Kidney epithelial cell (primary cell): ENCODE measurements at places on chromosomes 3 and 15. TPM values are rescaled to one million over a fixed set of nuclear protein-coding genes. Genes with fewer than 3 reads are reported as not detected.

Gene ZPLD1
- 0.08 and 0.41 TPM in 2 replicates for total RNA-seq

Gene ACP3
- 0.46 and 1.8 TPM in 2 replicates for total RNA-seq

GRCh38 chr3:61538486-61538885 is 22.9 kb upstream of the PTPRG start:
- DNase-seq = no peak

- DNase-seq = peak; percentile 75
Measured at GRCh38 chr3:149621218-149622005, 36.4 kb downstream of the WWTR1 start.

- DNase-seq = no peak
Measured at GRCh38 chr3:76487446-76487845, 552.5 kb upstream of the ROBO2 start.

Gene SLC22A13
- total RNA-seq = 0.34 TPM in 1 of 2 replicates, not detected in the other

Gene CHAC1
- total RNA-seq = 84.4 and 86.3 TPM in 2 replicates

Gene SPATA12
- total RNA-seq = 0.38 and 0.48 TPM in 2 replicates

GRCh38 chr15:39874890-39875549 is 45.0 kb downstream of the GPR176 start:
- DNase-seq = no peak

DNA sequence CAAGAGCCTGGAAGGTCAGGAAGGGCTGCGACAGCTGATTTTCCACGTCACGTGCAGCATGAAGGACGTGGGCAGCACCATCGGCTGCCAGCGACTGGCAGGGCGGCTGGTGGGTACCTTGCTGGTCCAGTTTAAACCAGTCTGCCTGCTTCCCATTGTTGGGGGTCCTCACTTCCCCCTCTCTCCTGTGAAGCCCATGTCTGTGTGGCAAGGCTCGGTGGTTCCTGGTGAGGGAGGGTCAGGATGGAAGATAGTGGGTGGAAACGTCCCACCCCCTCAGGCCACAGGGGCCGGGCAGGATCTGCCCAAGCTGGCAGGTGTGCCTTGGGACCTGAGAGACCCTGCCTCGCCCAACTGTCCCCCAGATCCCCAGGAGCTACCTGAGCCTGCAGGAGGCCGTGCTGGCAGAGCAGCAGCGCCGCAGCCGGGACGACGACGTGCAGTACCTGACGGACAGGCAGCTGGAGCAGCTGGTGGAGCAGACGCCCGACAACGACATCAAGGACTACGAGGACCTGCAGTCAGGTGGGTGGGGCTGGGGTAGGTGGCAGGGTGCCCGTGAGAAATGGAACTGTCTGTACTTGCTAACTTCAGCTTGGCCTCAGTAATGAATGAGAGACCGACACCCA is 108.2 kb downstream of the LRRK1 start:
- DNase-seq = no peak

- DNase-seq = peak; percentile 26
Measured at GRCh38 chr15:70375006-70375431, 277.3 kb upstream of the TLE3 start.

Gene CHRNA7
- total RNA-seq = 2.7 and 4.8 TPM in 2 replicates

DNA sequence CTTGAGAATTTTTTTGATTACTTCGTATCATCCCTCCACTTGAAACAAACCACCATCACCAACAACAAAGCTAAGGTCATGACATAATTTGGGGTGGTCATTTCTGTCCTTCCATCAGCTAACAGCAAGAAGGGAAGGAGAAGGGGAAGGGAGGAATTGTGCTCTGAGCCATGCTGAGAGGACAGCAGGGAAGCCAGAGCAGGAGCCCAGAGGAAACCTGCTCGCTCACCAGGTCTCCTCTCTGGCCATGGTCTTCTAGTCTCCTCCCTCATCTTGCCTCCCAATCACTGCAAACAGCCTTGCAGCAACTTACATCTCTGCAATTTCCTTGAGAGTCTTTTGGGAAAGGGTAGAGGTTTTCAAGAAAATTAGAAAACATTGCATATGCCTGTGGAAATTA is 196.7 kb downstream of the SSR3 start:
- no peak for DNase-seq

GRCh38 chr3:106943071-106943470 is 434.2 kb upstream of the CCDC54 start:
- no peak for DNase-seq

- DNase-seq = no peak
Measured at GRCh38 chr3:14507305-14507741, 32.8 kb downstream of the GRIP2 start.

DNA sequence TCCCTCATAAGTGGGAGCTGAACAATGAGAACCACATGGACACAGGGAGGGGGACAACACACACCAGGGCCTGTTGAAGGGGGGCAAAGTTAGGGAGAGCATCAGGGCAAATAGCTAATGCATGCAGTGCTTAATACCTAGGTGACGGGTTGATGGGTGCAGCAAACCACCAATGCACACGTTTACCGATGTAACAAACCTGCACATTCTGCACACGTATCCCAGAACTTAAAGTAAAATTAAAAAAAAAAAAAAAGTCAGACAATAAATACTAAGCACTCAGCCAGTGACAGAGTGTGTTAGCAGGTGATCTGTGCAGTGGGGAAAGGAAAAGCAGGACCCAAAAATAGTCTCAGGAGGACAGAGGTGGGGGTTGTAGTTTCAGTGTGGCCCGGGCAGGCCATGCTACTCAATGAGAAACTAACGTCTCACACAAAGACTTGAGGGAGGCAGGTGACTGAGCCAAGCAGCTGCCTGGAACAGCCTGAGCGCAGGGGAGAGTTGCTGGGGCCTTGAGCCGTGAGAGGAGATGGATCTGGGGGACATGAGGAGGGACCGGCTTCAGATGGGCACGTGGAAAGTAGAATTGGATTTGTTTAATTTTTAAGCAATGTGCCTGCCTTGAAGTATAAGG is 18.4 kb downstream of the ANKDD1A start:
- DNase-seq = no peak

GRCh38 chr3:137294139-137294538 is 336.4 kb downstream of the IL20RB start:
- no peak for DNase-seq

Gene CISH
- total RNA-seq = 3.8 and 4.8 TPM in 2 replicates

DNA sequence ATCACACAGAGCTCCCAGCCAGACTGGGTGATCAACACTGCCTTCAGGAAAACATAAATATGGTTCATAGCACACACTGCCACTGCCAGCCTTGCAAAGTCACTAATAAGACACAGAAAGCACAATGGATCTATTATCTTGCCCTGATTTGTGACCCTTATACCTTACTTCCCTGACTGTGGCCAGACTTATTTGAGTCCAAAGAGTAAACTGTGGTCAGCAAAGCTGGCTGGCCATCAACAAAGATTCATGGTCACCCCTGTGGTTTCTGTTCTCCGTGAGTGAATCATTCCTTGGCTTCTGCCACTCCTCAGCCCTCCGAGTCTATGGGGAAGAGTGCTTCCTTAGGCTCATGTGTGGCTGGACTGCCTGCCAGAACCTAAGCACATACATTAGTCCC is 437.7 kb downstream of the RAP2B start:
- peak; percentile 73 for DNase-seq

DNA sequence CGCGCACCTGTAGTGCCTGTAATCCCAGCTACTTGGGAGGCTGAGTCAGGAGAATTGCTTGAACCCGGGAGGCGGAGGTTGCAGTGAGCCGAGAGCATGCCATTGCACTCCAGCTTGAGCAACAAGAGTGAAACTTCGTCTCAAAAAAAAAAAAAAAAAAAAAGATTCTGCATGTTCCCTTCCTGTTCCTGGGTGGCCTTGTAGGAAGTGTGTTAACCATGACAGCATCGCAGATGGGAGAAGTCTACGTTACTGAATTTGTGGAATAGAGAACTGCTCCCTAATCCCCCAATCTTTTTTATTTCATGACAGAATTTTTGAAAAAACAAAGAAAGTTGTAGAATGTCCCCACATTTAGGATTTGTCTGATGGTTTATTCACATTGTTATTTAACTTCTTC is 45.4 kb downstream of the FOXL2 start:
- DNase-seq = no peak

GRCh38 chr3:27105904-27106303 is 263.3 kb downstream of the NEK10 start:
- DNase-seq = no peak

DNA sequence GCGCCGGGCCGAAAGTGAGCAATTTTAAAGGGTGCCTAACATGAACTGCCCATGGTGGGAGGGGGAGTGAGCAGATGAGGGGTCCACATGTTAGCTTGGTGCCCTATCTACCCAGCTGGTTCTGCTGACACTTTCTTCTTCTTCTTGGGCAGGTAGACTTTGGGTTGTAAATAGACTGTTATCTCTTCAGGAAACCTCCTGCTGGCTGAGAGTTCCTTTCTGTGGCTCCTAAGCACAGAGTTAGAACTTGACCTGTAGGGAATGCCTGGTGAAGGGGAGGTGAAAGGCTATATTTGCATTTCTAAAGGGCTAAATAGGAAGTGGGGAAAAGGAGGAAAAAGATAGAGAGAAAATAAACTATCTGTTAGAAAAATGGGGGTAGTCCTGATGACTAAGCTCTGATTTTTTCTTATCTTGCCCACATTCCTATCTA is 521.4 kb upstream of the TGFBR2 start:
- no peak for DNase-seq

Gene PROS1
- 14.1 and 15.1 TPM in 2 replicates for total RNA-seq

DNA sequence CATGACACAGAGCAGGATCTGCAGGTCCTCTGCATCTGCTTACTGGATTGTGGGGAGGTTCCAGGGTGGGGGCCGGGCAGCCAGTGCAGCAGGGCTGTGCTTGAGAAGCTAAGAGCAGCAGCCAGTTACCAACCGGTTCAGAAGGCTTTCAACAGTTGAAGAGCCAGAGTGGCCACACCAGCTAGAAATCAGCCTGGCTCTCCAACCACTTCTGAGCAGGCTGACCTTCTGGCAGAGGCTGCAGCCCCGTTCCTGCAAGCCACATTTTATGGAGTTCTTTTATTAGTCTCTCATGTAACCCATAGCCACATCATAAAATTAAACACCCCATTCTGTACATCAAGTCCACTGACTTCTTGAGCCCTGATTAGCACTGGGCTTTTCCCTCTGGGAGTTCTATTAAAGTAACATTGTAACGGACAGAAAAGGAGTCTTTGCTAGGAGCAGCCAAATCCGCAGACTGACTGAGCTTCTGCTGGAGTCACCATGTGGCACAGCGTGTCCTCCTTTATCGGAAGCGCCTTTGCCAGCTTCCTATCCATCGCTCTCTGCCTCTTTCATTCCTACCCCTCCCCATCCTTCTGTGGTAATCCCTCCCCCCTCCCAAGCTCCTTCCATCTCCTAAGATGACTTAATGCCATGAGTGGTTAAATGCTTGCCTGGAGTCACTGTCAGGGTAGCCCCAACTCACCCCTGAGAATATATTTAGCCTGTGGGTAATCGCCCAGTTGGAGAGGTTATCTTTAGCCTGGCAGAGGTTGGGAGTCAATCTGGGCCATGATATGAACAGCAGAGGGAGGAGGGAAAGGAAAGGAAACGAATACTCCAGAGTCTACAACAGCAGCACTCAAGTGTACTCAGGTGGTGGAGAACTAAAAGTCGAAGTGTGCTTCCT is 138.5 kb upstream of the HES1 start:
- DNase-seq = no peak

DNA sequence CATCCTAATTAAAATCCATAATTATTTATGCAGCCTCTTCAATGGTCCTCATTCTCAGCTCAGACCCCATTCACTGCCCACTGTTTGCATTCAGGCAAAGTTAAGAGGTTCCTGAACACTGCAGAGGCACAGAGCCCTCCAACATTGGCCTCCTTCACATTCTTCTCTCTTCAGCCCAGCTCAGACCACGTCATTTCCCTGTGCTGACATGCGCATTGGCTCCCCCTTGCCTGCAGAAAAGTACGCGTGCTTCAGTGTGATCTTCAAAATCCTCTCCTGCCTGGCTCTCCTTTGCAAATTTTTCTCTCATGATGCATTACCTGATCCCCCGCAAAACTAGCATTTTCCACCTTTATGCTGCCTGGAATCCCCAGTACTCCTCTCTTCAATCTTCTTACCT is 552.3 kb downstream of the NTRK3 start:
- no peak for DNase-seq

Gene SCG5
- total RNA-seq = 42.5 and 59.1 TPM in 2 replicates

Gene TRIM42
- not detected in 2 replicates for total RNA-seq

DNA sequence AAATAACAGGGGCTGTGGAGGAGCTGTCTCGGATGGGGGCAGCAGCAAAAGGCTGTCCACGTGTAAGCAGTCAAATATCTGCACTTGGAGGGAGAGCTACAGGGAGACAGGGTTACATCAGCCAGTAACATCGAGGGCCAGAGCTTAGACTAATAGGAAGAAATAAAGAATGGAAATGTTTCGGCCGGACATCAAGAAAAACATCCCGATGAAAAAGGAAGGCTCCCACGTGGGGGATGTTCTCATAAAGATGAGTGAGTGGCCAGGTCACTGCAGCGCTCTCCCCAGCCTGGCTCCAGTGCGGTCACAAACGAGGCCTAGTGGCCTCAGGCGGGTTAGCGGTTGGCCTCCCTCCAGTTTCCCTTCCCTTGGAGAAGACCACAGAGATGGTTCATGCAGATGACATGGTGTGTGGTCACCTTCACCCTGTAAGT is 56.1 kb upstream of the WNT5A start:
- DNase-seq = no peak

- no peak for DNase-seq
Measured at GRCh38 chr3:50644561-50644960, 27.6 kb downstream of the MAPKAPK3 start.

DNA sequence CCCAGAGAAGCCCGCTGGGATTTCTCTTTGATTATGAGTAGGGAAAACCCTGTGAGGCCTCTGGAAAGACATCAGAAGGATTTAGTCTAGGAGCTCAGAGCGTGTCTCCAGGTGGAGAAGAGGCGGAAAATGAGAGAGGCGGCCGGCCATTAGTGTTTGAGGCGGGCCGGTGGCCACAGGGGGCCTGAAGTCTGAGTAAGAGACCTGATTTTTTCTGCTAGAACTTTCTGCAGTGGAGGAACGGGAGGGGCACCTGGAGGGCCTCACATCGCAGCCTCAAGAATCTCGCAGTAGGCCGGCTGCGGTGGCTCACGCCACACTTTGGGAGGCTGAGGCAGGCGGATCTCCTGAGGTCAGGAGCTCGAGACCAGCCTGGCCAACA is 28.5 kb downstream of the KLHDC8B start:
- no peak for DNase-seq

Gene FRMD5
- 9.9 and 12.5 TPM in 2 replicates for total RNA-seq

DNA sequence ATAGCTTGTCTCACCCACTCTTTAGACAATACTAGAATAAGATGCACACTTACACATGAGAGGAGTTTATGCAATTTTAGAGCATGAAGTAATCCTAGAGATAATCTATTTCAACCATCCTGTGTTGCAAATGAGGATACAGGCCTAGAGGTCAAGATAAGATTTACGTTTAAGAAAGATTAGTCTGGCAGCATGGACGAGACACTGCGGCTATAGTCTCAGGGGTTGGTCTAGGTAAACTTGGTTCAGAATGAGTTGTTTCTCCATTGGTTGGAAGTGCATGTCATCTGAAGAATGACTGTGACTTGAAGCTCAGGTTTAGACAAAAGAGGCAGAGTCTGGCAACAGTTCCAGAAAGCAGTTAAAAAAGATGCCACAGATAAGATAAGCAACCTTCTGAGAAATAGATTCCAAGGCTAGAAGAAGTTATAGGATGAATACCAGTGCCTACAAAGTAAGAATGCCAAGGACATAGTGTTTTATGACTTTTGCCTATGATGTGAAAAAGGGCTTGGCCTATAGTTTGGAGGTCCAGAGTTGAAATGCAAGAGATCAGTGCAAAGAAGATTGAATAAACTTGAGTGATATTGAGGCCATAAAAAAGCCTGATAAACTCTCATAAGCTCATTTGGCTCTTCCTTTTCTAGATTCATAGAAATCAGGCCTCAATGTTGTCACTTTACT is 631.0 kb downstream of the SQOR start:
- DNase-seq = no peak

Gene ANKDD1A
- 1.9 and 2.4 TPM in 2 replicates for total RNA-seq
